ENCODE measurements at places on chromosomes 4 and X. TPM values are rescaled to one million over a fixed set of nuclear protein-coding genes. Genes with fewer than 3 reads are reported as not detected.

Gene PSMD10
- total RNA-seq: 124 TPM

Gene CXCL11
- total RNA-seq: not detected

Gene ERAS
- total RNA-seq: not detected

Gene PCDH18
- 30.6 TPM for total RNA-seq

Gene CSAG3
- total RNA-seq: not detected

Gene GLRA2
- total RNA-seq: 113 TPM

Gene RHOXF1
- not detected for total RNA-seq

Gene DUSP9
- total RNA-seq: 2.9 TPM

Gene TXK
- total RNA-seq: 0.41 TPM

Gene NEIL3
- 7.3 TPM for total RNA-seq

Gene PLP1
- total RNA-seq: 11.8 TPM

Gene PPA2
- total RNA-seq: 76.6 TPM

Gene PABPC4L
- total RNA-seq: 1.2 TPM

Gene CLDN22
- not detected for total RNA-seq

Gene SPATA18
- 1.2 TPM for total RNA-seq

- DNase-seq: no peak
Measured at GRCh38 chr4:83417566-83417965, 38.1 kb downstream of the HELQ start.

- no peak for DNase-seq
Measured at GRCh38 chr4:101277671-101278070, 69.7 kb downstream of the PPP3CA start.

DNA sequence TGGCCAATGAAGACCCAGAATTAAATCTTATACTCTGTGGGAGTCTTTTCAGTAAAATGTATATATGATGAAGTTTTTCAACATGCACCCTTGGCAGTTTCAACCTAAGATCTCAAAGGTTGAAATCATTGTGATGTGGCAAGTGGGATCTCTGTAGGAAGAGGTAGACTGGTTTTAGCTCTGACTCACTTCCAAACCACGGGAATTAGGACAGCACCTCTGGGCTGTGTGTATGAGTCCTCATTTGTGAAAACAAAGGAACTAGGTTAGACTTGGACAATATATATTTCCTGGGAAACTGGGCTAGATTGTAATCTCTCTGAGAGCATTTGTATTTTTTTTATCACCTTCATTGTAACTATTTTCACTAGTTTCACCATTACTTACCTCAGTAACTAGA, 333.0 kb downstream of the ADGRL3 start:
- no peak for DNase-seq

DNA sequence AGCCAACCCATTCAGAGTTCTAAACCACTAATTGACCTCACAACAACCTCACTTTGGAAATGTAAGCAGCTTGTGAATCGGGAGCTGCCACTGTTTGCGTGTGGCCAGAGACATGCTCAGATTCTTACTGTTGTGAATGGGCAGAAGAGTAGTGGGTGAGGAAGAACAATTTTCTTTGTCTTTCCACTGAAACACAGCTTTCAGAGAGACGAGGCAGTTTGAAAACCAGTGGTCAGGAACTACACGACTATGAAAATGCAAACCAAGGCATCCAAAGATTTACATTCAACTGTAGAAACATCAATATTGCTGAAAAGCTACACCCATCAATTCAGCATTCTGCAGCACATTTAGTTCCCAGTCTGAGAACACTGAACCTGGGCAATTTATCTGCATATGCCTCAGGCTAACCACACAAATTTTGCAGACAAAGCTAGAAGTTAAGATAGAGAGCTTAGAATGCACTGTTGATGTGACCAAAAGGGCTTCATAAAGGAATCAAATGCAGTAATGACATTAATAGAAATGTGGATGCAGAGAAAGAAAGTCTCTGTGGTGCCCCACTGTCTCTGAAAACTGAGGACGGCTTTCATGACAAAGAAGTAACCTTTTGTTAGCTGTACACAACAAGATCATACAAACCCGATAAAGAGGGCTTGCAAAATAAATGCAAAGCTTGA, 134.3 kb downstream of the APBB2 start:
- DNase-seq: no peak

DNA sequence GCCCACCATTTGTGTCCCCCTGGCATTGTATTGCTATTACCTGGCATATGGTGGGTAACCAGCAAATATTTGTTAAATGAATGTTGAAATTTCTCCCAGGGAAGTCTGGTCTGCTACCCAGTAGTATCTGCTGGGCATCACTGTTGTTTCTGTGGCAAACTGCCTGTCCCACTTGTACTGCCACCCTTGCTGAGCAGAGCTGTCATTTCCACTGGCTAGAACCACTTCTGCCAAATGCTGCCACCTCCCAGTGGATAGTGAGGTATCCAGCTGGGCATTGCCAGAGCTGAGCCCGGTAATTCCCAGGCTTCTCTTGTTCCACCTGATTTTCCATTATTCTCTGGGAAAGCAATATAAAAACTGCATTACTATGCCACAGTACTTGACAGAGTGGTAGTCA, 186.7 kb upstream of the NOCT start:
- no peak for DNase-seq

GRCh38 chr4:53127365-53127764, 238.5 kb downstream of the SCFD2 start:
- DNase-seq: no peak

DNA sequence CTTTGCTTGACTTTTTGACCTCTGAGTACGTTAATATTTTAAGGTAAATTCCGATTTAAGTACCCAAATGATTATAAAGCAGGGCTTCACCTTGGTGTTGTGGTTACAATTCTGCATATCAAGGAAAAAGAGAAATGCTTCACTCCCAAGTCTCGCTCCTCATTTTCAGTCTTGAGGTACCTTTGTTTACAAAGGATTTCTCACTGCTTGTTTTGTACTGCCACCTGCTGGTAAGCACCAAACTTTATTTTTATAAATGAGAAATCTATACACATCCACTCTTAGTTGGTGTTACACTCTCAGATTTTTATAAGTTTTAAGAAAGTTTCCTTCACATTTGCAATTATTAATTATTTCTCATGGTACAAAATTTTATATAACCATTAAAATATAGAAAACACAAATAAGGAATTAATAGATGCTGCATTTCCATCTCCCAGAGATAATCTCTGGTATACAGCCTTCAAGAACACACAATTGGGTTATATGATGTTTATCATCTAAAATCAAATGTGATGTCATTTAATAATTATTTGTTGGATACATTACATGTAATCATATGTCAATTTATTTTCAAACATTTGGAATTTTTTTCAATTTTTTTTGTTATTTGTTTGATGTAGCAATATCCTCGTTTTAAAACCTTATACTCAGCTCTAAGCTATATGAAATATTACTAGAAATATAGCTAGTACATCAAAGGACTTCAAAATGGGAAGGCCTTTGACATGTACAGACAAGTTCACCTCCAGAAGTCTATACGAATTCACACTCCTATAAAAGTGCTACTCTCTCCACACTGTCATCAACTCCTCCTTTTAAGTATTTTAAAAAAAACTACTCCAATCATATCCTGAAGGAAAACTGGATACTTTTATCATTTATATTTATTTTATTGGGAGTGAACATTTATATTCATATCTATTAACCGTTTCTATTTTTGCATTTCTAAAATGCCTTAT, 179.9 kb downstream of the KCNIP4 start:
- DNase-seq: peak; percentile 8

DNA sequence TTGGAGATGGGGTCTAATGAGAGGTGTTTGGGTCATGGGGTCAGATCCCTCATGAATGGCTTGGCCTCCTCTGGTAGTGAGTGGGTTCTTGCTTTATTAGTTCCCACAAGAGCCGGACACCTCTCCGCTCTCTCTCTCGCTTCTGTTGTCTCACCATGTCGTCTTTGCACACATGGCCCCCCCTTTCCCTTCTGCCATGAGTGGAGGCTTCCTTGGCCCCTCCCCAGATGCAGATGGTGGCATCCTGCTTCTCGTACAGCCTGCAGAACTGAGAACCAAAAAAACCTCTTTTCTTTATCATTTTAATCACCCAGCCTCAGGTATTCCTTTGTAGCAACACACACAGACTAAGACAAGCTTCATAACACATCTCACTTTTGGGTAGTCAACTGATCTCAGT, 49.6 kb upstream of the SPRY1 start:
- no peak for DNase-seq

DNA sequence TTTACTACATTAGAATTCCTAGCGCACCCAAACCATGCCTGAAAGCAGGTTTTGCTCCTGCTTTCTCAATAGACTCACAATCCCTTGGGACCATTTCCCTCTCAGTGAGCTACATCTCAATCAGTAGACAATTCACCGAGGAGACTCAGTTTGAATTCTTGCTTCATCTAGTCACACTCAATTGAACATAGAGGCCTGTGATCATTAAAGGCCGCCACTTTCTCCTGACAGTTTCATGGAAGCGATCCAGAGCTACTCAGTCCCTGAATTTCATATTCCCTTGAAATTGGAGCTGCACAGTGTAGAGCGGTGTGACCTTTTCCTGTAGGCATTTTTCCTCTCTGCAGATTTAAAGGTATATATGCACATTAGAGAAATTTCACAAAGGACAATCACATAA, 193.9 kb upstream of the SPOCK3 start:
- DNase-seq: no peak

DNA sequence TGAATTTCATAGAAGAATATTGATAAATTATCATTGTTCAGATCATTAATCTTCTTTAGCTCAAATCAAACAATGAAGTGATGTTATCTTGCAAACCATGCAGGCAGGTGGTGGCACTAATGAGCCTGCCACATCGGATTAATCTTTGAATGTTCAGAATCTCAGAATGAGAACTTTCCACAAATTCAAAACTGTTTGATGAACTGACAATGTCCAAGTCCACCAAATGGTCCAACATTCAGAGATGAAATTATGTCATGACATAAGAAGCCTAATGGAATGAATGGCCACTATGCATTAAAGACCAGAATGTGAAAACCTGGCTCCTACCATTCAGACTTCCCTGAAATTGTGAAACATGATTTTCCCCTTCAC, 67.5 kb downstream of the SORBS2 start:
- DNase-seq: no peak

- no peak for DNase-seq
Measured at GRCh38 chr4:1330761-1331590, 16.0 kb upstream of the UVSSA start.

GRCh38 chr4:171031338-171031737, 781.9 kb upstream of the GALNTL6 start:
- DNase-seq: no peak

DNA sequence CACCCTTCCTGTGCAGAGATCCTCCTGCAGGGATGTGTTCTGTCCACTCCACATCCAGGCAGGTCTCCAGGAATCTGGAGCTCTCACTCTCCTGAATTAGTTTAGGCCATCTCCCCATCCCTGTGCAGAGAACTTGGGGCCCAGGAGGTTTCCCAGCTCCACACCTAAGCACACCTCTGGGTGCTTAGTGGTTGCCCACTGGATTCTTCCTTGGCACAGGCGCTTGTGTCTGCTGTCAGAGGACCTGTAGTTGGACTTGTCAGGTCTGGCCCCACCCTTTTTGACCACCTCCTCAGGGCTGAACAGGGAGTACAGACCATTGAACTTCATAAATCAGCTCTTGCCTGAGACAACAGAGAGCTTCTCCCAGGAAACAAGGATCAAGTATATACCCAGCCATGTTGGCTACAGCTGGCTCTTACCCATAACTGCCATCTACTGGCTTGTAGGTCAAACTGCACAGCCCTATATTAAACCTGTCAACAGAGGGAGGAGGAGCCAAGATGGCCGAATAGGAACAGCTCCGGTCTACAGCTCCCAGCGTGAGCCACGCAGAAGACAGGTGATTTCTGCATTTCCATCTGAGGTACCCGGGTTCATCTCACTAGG, 275.5 kb downstream of the PPARGC1A start:
- no peak for DNase-seq

- DNase-seq: no peak
Measured at GRCh38 chrX:45824471-45824870, 623.8 kb upstream of the DIPK2B start.

DNA sequence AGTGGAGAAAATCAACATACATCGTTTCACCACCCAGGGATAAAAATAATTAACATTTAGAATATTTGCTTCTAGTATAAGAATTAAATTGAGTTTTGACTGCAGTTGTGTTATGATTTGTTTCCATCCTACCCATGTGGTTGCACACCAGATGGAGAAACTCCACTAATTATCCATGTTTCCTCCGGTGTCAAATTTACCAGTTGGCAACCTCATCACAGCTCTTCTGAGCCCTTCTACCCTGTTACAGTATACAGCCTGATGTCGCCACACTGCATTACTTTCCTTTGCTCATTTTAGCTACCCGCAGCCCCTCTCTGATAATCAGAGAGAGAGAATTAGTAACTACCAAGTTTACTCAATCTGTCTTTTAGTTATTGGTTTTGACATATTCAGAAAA, 411.2 kb downstream of the DTHD1 start:
- no peak for DNase-seq

DNA sequence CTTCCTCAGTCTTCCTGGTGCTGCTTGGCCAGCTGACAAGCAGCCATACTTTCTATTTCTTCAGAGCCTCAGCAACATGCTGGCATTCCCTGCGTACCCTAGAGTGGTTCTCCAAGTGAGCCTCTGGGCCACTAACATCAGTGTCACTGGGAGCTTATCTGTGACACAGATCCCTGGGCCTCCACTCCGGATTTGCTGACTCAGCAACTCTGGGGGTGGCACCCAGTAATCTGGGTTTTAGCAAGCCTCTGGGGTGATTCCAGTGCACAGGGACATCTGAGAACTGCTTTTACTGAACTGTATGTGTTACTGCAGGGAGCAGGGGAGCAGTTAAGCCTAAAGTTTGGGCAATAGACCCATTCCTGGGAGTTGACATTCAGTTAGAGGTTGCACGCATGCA, 28.2 kb upstream of the HMGB3 start:
- DNase-seq: no peak

- no peak for DNase-seq
Measured at GRCh38 chrX:13463608-13464007, 105.8 kb upstream of the EGFL6 start.

Data from frontal cortex (tissue), 4 donors.